Cerebellum (tissue), 4 donors: ENCODE measurements at places on chromosomes 7 and 10. TPM values are rescaled to one million over a fixed set of nuclear protein-coding genes. Genes with fewer than 3 reads are reported as not detected.

The INMT gene
- 0.73 TPM for total RNA-seq

The NUPR2 gene
- total RNA-seq: 0.82 TPM

The FOXI2 gene
- not detected for total RNA-seq

The ARPC1A gene
- 48.2 TPM for total RNA-seq

The DLX5 gene
- not detected for total RNA-seq

The PRXL2A gene
- 36.8 TPM for total RNA-seq

The SPDYE8 gene
- not detected for total RNA-seq

The EBLN1 gene
- total RNA-seq: not detected

The BBS9 gene
- total RNA-seq: 68.3 TPM

The CPVL gene
- total RNA-seq: 7.8 TPM

The TAS2R3 gene
- total RNA-seq: 17.0 TPM

The TMEM196 gene
- 12.9 TPM for total RNA-seq

The IDI1 gene
- total RNA-seq: 67.2 TPM
